ENCODE measurements at places on chromosomes 7 and 10.

DNA sequence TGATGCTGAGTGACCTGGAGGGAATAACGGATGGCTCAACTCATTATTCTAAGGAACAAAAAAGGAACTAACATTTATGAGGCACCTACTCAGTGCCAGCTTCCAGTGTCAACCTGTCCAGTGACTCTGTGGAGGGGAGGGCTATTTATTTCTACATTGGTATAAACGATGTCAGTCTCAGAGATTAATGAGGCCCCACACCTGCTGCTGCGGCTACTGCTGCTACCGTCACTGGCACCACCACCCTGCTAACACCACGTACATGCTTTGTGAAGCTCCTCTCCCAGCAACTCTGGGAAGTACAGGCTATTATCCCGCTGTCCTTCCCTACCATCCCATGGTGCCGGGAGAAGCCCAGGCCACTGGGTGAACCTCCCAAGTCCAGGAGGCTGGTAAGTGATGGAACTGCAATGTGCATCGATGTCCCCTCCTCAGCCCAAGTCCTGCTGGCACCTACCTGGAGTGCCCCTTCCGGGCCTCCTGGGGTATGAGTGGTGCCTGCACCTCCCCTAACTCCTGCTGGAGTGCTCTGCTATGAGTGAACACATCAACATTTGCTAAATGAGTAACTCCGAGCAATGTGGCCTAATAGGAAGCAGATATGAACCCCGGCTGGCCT lies 101.5 kb downstream of the ARHGAP22 start:
- no peak for DNase-seq

DNA sequence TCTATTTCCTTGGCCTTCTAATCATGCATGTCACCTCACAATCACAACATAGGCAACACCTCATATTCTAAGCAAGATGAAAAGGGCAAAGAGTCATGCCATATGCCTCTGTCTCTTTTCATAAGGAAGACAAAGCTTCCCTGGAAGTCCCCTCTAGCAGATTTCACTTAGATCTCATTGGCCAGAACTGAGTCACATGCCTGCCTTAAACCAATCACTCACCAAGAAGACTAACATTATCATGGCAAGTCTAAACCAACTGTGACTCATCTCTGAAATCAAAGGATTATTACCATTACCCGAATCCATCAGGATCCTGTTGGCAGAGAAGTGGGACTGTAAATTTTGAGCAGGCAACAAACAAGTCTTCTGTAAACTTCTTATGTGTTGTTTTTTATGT lies 27.8 kb downstream of the CAV1 start:
- DNase-seq: peak; percentile 48

DNA sequence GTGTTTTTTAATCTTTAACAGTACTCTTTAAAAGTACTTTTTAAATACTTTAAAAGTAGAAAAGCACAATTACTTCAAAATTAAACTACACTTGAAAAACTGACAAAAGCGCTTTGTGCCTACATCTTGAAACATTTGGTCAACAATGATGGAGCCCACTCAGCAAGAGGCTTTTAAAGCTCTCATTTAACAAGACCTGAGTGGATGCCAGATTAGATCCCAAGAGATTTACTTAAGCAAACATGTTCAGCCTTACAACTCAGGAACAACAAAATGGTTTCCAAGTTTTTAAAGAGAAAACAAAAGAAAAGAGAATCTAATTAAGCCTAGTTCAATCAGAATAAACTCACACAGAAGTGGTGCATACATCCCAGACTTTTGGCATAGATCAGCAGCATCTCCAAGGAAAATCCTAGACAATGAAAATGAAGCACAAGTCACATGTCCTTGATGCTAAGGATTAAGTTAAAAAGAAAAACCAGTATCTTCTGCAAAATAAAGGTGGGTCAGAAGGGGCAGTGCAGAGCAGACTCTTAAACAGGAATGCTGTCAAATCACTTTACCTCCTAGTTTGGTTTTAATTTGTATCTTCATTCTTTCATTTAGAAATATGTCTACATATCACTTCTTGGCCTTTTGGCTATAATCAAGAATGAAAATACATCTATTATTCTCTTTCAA lies 26.2 kb downstream of the HIBADH start:
- DNase-seq: peak; percentile 23

DNA sequence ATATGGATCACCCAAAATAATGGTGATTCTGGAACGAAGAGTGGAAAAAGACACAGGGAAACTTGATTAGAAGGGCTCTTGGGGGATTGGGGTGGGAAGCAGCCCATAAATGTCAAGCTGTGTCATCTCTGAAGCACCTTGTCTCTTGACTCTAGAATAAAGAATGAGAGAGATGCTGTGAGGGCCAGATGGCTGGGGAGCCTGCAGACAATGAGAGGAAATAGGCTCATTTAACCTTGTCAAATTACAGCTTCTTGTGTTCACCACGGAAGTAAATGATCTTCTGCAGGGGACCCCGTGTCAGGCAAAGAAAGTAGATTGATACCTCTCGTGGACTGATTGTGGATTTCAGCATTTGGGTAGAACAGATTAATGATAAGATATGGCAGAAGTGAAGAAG lies 159.3 kb downstream of the ST7 start:
- no peak for DNase-seq

DNA sequence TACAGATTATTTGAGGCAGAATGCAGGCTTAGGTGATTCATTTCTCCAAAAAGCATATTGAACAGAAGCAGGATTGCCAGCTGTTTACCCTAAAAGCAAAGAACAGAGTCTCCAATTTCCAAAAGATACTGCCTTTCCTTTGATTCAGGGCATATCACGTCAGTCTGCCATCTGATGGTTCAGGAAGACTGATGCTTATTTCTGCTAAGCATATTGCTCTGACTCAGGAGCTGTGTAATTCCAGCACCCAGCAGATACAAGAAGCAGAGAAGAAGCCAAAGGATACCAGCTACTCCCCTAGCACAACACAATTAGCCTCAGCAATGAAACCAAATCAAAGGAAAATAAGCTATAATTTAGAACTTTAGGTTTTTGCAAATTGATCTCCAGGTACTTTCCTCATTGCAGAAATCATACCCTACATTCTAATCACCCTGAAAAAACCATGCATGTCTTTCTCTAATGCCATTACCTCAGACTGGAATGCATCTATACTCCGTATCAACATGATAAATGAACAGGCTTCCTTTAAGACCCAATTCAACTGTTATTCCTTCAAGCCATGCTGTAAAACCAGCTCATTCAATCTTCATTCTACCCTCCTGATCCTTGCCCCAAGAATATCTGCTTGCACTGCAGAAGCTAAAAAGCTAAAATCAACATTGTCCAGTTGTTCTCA lies 55.1 kb downstream of the ABI1 start:
- peak; percentile 43 for DNase-seq

DNA sequence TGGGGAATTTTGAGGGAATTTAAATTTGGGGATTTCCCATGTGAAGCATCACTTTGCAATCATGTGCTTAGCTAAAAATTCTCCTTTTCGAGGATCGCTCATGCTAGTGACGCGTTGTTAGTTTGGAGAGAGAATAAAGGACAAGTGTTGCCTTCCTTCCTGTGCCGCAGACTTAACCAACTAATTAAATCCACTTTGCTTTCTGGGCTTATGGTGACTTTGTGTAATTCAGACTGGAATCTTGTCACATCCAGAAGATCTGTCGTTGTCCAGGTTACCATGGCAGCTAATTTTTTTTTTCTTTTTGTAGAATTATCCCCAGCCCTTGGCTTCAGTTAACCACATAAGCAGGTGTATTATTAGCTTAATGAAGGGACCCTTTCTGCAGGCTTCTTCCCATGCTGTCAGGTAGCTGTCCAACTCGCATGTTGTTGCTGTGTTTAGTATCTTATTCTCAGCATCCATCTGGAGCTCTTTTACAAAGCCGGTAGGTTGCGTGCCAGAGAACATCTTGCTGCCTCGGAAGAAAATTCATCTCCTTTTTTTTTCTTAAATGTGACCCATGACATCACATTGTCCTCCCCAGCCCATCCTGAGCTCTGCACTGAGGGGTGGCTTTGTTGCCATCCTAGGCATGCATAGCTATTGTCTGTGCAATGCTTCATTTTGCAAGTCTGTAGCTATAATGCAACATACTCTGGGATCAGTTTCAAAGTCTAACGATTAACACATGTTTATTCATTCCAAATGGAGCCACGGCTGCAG lies 47.2 kb upstream of the NRP1 start:
- DNase-seq: peak; percentile 97

DNA sequence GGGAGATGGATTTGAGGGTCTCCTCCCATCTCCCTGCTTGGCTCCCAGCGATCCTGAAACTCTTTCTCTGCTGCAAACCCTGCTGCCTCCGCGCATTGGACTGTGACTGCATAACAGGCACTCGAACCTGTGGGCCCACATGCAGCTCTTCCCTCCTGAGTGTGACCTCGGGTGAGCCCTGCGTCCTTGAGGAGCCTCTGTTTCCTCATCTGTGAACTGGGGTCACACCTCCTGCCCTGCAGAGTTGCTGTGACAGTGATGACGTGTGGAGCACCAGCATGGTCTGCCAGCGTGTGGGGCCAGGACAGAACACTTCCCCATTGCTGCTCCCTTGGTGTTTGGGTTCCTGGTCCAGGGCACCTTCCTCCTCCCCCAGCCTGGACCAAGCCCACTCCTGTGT lies 46.9 kb upstream of the PSMG3 start:
- DNase-seq: no peak

DNA sequence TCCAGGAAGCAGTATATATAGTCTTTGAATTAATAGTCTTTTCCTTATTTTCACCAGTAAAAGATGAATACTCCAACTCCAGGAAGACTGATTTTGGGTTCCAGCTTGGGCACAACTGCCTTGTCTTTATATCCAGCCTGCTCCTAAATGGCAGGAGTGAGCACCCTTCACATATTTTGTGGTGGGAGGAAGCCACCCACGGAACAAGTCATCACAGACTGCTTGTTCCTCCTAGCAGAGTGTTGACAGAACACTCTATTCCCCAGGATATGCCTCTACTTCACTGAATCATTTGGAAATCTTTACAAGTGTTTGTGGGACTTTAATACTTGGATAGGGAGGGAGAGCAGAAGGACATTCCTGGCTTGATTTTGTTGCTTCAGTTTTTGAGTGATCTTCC lies 31.7 kb downstream of the ITPRID1 start:
- no peak for DNase-seq

GRCh38 chr7:79091661-79092060 lies 361.8 kb downstream of the MAGI2 start:
- peak; percentile 67 for DNase-seq

GRCh38 chr7:73626814-73627213 lies 2.5 kb upstream of the MLXIPL start:
- DNase-seq: no peak

GRCh38 chr10:43399320-43400310 lies 9.4 kb downstream of the HNRNPF start:
- peak; percentile 80 for DNase-seq

DNA sequence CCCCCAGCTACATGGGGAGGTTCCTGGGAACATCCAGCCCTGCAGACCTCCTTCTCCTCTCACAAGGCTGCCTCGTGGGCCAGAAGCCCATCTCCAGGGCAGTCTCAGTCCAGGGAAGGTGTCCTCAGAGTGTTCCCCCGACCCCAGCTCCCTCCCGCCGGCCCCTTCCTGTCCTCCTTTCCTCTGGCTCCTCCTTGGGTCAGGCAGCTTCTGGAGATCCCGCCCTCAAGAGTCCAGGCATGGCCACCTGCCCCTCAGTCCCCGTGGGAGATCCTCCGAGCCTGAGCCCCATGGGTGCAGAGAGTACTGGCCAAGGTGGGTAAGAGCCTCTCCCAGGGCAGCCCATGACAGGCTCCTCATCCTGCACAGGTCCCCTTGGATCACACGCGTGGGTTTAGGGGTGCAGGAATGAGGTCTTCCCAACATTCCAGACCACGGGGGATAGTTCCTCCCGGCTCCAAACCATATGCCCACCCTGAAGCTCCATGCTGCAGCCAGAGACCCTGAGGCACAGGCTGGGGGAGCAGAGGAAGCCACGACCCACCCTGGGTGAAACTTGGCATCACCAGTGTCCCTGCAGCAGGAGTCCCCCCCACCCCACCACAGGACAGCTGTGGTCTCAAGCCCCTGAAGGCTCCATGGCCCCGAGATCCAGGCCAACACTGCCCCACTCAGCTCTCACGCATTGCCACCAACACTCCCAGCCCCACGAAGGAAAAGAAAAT lies 65.5 kb downstream of the OAT start:
- no peak for DNase-seq

- DNase-seq: no peak
Observed at GRCh38 chr7:14398526-14398925, 409.1 kb upstream of the ETV1 start.

DNA sequence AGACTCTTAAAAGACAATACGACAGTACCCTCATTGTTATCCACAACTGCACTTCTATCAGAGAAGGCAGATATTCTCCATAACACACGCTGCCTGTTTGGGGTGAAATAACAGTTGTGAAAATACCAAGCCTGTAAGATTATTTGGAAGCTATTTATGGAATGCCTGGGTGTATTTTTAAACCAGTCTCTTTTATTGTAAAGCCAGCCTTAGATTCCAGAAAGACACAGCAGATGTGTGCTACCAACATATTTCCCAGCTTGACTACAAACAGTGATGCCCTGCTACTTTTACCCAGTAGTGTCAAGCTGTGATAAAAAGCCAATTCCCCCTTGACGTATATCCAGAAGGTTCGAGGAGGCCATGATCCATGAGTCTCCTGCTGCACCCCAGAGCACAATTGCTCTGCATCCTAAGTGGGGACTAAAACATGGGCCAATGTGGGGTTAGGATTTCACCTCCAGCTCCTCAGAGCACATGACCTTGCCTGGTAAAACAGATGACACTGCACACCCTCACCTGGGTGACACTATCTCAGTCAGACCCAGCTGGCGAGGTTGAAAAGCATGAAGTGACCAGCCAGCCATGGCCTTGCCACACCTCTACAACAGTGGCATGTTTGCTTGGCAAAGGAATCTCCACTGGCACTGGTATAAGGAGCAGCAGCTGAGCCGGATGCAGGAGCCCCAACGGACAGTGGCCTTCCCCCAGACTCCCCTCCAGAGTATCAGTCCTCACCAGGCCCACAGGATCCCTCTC lies 62.2 kb downstream of the GFRA1 start:
- peak; percentile 67 for DNase-seq

DNA sequence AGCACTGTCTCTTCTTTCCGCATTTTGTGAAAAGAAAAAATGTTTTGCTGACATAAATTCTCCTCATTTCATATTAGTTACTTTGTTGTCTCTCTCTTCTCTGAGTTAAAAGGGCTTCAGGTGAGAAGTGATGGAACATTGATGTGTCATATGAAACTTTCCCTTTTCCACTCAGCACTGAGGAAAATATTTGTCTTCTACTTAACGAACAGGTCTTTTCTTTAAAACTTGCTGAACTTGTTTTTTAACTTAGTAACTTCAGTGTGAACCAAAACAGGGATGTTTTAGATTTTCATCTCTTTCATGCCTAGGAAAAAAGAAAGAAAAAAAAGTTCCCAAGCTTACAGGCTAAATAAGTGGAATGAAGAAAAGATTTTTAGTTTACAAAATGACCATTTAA lies 19.0 kb upstream of the TSPAN12 start:
- DNase-seq: no peak
